DND-41 (cell line): ENCODE measurements at places on chromosomes 16 and 17.
A peak's percentile ranks its signal among the peaks of the same experiment; 100 is the strongest.

GRCh38 chr17:28878158-28878910, 19.2 kb downstream of the FLOT2 start:
- no peak overlapping the region for H3K27ac ChIP-seq
- H3K36me3 ChIP-seq = peaks cover 19% of the 10 kb centered on the region
- no peaks in the 10 kb centered on the region for H3K27me3 ChIP-seq
- DNase-seq = no peak
- H3K4me1 ChIP-seq = no peaks in the 10 kb centered on the region

GRCh38 chr16:51328733-51329132, 177.7 kb upstream of the SALL1 start:
- DNase-seq = no peak
- no peak overlapping the region for H3K4me3 ChIP-seq
- no peaks in the 10 kb centered on the region for H3K36me3 ChIP-seq
- no peaks in the 10 kb centered on the region for H3K4me1 ChIP-seq
- no peak overlapping the region for H3K27ac ChIP-seq

DNA sequence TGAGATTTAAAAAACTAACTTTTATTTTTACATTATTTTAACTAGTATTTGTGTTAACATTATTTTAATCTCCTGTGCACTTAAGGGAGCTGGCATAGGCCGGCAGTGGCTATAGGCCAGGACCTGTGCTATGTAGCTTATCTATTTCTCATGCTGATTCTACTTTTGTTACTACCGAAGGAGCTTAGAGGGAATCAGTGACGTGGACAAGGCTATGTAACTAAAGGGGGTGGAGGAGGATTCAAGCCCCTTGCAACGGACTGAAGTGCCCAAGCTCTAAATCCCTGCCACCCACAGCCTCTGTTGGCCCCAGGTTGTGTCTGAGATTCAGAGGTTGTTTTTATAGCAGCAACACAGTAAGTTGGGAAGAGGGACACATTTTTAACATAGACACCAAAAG, 356.4 kb downstream of the WWOX start:
- H3K27ac ChIP-seq = no peak overlapping the region
- no peaks in the 10 kb centered on the region for H3K36me3 ChIP-seq
- H3K4me1 ChIP-seq = no peaks in the 10 kb centered on the region
- H3K4me3 ChIP-seq = no peak overlapping the region
- H3K27me3 ChIP-seq = no peaks in the 10 kb centered on the region
- no peak for DNase-seq

DNA sequence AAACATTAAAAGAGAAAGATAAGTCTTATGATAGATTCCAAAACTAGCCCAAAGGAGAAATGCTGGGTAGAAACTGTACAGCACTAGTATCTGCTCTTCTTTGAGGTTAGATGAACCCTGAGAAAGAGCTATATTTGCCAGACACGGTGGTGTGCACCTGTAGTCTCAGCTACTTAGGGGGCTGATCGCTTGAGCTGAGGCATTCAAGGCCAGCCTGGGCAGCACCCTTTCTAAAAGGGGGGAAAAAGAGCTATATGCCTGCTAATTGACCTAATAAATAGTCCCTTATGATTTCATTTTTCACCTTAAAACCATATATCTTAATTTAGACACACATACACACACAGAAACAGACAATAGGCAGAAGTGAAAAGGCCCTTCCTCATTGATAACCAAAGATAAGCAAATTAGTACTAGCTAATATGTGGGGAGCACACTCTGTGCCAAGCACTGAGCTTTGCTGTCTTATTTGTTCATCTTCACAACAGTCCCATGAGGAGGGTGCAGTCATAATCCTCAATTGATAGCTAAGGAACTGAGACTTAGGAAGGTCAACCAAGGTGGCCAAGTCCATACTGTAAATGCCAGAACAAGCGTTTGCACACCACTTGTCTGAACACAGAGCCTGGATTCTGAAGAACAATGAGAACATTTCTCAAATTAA, 56.6 kb upstream of the NLK start:
- H3K27me3 ChIP-seq = peaks cover 9% of the 10 kb centered on the region
- no peaks in the 10 kb centered on the region for H3K4me1 ChIP-seq
- no peak overlapping the region for H3K4me3 ChIP-seq
- no peak for DNase-seq
- no peaks in the 10 kb centered on the region for H3K36me3 ChIP-seq
- H3K27ac ChIP-seq = no peak overlapping the region

DNA sequence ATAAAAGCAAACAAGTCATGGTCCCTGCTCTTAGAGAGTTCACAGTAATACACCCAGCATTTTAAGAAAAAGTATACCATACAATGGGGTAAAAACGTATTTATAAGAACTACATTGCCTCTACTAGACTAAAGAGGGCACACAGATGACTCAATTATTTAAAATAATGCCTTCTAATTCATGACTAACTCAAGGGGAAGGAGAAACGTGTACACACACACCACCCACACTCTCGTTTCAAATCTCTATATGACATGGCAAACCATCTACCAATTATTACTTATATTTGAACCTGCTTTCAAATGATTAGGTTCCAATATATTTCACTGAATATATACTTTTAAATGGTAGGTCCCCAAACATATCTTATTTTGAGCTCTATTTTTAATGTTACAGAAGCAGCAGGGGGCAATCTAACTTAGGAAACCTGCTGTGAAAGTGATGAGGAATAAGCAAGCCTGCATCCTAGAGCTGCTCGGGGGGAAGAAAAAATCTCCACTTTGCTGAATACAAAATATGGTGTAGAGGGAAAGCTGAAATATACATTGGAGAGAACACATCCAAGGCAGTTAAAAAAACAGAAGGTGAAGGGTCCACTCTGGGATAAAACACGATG, 232.4 kb upstream of the PSMD7 start:
- DNase-seq = no peak
- no peak overlapping the region for H3K4me3 ChIP-seq
- H3K36me3 ChIP-seq = no peaks in the 10 kb centered on the region
- H3K27me3 ChIP-seq = no peaks in the 10 kb centered on the region
- H3K27ac ChIP-seq = peak overlapping the region; percentile 51
- peaks cover 55% of the 10 kb centered on the region for H3K4me1 ChIP-seq

- no peak overlapping the region; the same call in 1 of the 2 replicates for H3K27ac ChIP-seq
- no peaks in the 10 kb centered on the region for H3K27me3 ChIP-seq
- H3K4me3 ChIP-seq = no peak overlapping the region
- peak; percentile 83 for DNase-seq
- H3K36me3 ChIP-seq = no peaks in the 10 kb centered on the region; the same call in 1 of the 2 replicates
- H3K4me1 ChIP-seq = peaks cover 35% of the 10 kb centered on the region
These were observed 4.4 kb upstream of the MAP2K3 start for GRCh38 chr17:21280081-21280518.

DNA sequence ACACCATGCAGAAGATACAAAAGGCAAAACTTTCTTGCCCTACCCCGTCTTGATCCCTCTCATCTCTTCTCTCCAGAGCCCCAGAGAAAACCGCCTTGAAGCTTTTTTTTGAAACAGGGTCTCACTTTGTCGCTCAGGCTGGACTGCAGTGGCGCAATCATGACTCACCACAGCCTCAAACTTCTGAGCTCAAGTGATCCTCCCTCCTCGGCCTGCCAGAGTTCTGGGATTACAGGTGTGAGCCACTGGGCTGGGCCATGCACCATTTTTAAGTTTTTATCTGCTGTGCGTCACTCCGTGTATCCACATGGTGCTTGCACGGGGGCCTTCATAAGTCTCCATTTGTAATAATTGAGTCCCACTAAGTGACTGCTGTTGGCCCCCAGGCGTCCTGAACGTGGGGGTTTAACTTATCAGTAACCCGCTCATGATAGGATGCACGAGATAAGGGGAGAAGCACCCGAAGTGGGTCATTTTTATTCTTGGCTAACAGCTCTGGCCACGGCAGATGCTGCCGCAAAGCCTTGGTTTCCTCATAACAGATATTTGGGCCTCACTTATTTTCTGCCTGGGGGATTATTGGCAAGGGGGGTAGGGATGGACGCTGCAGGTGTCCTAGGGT, 8.6 kb downstream of the DNAH17 start:
- DNase-seq = no peak
- H3K36me3 ChIP-seq = no peaks in the 10 kb centered on the region
- peaks cover 4% of the 10 kb centered on the region for H3K27me3 ChIP-seq
- H3K27ac ChIP-seq = no peak overlapping the region
- H3K4me1 ChIP-seq = no peaks in the 10 kb centered on the region

DNA sequence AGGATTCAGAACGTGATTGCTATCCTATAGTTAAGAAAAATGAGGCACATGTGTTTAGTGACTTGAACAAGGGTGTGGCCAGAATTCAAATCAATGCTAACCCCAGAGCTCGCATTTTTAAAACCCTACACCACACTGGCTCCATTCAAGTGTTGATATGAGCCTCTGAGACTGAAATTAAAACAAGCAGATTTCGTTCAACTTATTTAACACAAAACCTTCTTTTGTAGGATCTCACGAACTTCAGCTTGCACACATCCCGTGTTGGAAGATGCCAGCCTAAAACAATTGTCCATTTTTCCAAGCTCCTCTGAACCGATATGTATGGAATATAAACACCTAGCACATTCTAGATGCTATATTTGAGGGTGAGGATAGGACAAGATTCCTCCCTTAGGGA, 231.0 kb upstream of the IRX5 start:
- H3K36me3 ChIP-seq = no peaks in the 10 kb centered on the region
- H3K27ac ChIP-seq = no peak overlapping the region
- no peak for DNase-seq
- H3K27me3 ChIP-seq = no peaks in the 10 kb centered on the region

DNA sequence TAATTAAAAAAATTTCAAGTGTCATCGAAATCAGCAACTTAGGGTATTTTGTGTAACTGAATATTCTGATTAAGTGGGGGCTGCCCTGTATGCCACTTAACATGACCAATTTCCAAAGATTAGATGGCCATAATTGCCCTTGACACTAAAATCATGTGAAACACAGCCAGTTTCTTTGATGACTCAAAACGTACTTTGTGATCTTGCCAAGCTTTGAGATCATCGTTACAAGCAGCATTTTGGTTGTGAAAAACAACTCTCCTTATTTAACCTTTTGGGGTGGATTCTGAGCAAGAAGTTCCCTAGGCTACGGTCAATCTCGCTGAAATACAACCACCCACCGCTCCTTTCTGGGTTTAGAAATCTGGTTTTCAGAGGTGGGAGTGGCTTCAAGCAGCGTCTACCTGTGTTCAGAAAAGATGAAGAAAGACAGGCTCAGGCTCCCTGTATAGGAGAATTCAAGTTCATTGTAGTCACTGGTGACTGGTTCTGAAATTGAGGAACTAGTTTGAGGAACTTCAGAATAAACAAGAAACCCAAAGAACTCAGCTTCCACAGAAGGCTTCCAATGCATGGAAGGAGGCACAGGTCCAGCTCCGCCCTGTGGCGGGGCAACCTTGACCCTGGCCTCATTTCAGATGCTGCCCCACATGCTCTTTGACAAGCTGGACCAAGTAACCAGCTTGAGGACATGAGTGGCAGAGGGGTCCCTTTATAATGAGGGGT, 9.4 kb downstream of the MAP3K14 start:
- H3K36me3 ChIP-seq = peaks cover 29% of the 10 kb centered on the region
- H3K4me3 ChIP-seq = no peak overlapping the region
- no peak for DNase-seq
- H3K27me3 ChIP-seq = no peaks in the 10 kb centered on the region

- peaks cover 29% of the 10 kb centered on the region for H3K36me3 ChIP-seq
- no peaks in the 10 kb centered on the region for H3K4me1 ChIP-seq
- no peaks in the 10 kb centered on the region for H3K27me3 ChIP-seq
These were observed 41.3 kb downstream of the UBN1 start for GRCh38 chr16:4888428-4889135.

- H3K4me1 ChIP-seq = no peaks in the 10 kb centered on the region
- no peaks in the 10 kb centered on the region for H3K27me3 ChIP-seq
- no peak overlapping the region for H3K27ac ChIP-seq
- no peak overlapping the region for H3K4me3 ChIP-seq
- H3K36me3 ChIP-seq = no peaks in the 10 kb centered on the region
These were observed 2.0 kb upstream of the HSD17B2 start for GRCh38 chr16:82033006-82033405.

GRCh38 chr16:30376461-30376902, 1.9 kb downstream of the MYL11 start:
- peaks cover 18% of the 10 kb centered on the region for H3K36me3 ChIP-seq
- no peak overlapping the region for H3K4me3 ChIP-seq
- no peak for DNase-seq
- no peaks in the 10 kb centered on the region for H3K27me3 ChIP-seq

DNA sequence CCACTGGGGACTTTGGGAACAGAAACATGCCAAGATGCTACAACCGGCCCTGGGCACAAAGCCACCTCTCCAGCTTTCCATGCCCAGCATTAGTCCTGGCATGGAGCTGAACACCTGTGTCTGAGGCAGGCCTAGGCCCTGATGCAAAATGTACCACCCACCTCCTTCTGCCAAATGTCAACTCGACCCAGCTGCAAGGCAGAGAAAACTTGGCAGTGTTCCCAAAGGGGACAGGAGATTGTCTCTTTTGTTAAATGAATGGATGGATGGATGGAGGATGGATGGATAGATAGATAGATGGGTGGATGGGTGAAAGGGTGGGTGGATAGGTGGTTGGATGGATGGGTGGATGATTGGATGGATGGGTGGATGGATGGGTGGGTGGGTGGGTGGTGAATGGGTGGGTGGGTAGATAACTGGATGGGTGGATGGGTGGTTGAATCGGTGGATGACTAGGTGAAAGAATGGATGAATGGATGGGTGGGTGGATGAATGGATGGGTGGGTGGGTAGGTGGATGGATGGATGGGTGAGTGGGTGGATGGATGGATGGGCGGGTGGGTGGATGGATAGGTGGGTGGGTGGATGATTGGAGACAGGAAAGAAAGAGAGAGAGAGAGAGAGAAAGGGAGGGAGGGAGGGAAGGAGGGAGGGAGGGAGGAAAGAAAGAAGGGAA, 73.4 kb upstream of the TNRC6C start:
- no peaks in the 10 kb centered on the region for H3K36me3 ChIP-seq
- DNase-seq = no peak
- no peak overlapping the region for H3K27ac ChIP-seq
- H3K4me1 ChIP-seq = peaks cover 39% of the 10 kb centered on the region
- no peak overlapping the region for H3K4me3 ChIP-seq

- DNase-seq = no peak
- H3K27ac ChIP-seq = no peak overlapping the region
- H3K4me1 ChIP-seq = no peaks in the 10 kb centered on the region
- H3K4me3 ChIP-seq = no peak overlapping the region
- H3K36me3 ChIP-seq = no peaks in the 10 kb centered on the region
- no peaks in the 10 kb centered on the region for H3K27me3 ChIP-seq
These were observed 6.8 kb upstream of the MSI2 start for GRCh38 chr17:57249520-57249919.

DNA sequence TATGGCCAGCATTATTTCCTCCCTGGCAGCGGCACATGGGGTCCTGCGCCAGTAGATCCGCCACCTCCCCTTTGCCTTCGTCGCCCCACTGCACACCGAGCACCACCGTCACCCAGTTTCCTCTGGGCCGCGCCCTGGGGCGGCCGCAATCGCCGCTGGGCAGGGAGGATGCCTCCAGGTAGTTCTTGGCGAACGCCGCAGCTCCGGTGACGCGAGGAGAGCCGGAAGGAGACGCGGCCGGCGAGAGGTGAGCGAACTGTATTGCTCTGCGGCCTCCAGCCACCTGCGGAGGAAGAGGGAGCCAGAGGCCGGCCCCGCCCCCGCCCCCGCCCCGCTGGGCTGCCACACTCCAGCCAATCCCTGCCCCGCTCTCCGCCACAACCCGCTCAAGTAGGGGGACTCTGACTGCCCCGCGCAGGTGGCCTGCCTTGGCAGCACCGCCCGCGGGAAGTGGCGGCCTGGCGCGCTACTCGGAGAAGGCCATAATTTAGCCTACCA, 11.8 kb upstream of the SLFN13 start:
- H3K36me3 ChIP-seq = no peaks in the 10 kb centered on the region
- no peak overlapping the region for H3K27ac ChIP-seq

- peaks cover under 1% of the 10 kb centered on the region; the same call in 1 of the 2 replicates for H3K36me3 ChIP-seq
- H3K27me3 ChIP-seq = no peaks in the 10 kb centered on the region
- H3K4me3 ChIP-seq = peak overlapping the region; percentile 6; the same call in 1 of the 2 replicates
- H3K27ac ChIP-seq = peak overlapping the region; percentile 81
- peak; percentile 35 for DNase-seq
These were observed 3.4 kb upstream of the MLLT6 start for GRCh38 chr17:38701504-38702165.
